Left ventricle myocardium superior (tissue), 1 donor: ENCODE measurements at places on chromosomes 13 and 19. TPM values are rescaled to one million over a fixed set of nuclear protein-coding genes. Genes with fewer than 3 reads are reported as not detected.
A peak's percentile ranks its signal among the peaks of the same experiment; 100 is the strongest.

DNA sequence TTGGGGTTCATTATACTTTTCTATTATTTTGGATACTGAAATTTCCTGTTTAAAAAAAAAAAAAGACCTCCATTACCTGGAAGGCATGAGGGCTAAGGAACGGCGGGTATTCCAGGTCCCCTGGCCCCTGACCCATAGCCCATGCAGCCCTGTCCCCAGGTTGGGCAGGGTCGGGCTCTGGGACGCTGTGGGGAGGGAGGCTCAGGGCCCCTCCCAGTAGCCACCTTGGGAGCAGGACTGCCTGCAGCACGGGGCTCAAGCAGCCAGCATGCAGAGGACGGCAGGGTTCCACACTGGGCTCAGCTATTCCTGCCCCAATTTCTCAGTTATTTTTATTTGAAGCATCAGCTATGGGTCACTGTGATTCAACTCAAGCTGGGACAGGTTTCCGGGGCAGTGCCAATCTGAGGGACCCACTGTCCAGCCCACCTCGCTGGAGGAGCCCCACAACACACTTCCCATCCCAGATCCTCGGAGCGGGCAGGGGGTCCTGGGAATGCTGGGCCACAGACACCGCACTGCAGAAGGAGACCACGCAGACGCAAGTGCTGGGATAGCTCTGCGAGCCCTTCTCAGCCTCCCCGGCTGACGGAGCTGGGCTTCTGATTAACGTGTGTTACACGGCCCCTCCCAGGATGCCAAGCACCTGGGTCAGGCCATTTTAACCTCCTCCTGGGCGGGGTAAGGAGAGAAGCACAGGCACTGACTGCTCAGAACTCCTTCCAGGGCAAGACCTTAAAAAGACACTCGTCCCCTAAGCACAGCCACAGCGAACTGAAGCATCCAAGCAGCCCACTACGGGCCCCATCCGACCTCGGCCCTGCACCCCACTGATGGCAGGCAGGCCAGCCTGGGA lies 60.1 kb downstream of the PEPD start:
- DNase-seq = no peak

DNA sequence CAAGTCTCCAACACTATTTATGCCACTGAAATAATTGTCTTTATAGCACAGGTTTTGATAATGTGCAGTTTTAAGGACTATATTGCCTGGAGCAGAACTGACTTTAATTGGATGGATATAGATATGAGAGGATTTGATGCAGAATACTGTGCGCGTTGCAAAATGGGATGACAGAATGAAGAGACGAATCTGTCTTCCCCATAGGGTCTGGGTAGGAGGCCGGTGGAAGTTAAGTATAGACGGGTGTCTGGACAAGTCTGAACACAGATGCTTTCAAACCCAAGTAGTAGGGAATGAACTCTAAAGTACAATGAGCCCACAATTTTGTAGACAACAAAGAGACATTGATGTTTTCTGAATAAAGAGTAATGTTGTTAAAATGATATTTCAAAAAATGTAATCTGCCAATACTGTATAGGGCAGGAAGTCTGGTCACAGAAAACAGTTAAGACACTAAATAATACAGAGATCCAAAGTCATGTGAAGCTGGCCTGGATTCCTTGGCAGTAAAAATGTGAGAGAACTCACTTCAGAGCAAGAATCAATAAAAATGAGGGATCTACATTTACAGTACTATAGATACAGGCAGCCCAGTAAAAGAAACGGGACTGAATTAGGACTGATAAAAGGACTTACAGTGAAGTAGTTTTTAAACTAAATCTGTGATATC lies 125.5 kb downstream of the ENOX1 start:
- DNase-seq = no peak

GRCh38 chr13:48072787-48073186 lies 22.1 kb downstream of the MED4 start:
- DNase-seq = no peak

- DNase-seq = peak; percentile 62
These were observed 2.4 kb downstream of the MEDAG start for GRCh38 chr13:30908416-30908980.

DNA sequence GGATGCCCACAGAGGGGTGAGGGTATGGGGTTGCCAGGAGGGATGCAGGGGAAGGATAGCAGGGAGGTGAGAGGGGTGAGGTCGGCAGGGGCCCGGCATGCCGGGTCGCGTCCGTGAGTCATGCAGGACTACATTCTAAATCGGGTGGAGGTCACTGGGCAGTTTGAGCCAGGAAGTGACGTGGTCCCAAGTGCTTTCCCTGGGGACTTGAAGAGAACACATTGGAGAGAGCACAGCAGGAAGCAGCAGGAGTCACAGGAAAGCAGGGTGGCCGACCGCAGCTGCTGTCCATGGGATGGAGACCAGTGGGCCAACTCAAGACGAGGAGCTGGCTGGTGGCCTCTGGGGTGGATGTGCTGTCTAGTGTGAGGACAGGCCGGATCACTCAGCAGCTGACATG lies 92.0 kb upstream of the WASF3 start:
- DNase-seq = peak; percentile 68

ZNF253 gene
- 9.6 TPM for total RNA-seq

TUBB4A gene
- total RNA-seq = 2.8 TPM

LAIR1 gene
- total RNA-seq = 5.9 TPM
